ENCODE measurements at places on chromosomes 7 and 10.
A peak's percentile ranks its signal among the peaks of the same experiment; 100 is the strongest.

DNA sequence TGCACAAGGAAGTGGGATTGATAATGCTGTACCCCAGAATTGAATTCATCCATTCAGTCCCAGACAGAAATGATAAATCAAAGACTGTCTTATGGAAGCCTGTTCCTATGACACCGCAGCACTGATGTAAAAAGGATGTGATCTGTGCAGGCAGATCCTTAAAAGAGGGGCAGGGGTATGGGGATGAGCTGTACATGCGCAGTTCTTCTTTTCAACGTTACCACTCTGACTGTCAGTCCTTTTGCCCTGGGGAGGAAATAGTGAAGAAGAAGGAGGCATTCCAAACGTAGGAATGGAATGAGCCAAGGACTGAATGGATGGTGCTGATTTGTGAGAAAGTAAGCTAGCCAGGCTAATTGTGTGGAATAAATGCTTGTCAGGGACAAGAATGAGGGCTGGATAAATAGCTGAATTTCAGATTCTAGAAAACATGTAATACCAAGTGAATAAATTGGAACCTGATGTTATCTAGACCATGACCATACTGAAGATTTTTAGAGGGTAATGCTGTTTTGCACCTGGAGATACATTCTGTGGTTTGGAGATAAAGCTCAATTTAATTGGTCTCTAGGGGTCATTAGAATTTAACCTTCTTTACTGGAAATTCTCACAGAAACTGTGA, 509.3 kb downstream of the SORCS3 start:
- DNase-seq, result no peak

- no peak for DNase-seq
Observed at GRCh38 chr7:150311711-150312110, 11.4 kb upstream of the LRRC61 start.

DNA sequence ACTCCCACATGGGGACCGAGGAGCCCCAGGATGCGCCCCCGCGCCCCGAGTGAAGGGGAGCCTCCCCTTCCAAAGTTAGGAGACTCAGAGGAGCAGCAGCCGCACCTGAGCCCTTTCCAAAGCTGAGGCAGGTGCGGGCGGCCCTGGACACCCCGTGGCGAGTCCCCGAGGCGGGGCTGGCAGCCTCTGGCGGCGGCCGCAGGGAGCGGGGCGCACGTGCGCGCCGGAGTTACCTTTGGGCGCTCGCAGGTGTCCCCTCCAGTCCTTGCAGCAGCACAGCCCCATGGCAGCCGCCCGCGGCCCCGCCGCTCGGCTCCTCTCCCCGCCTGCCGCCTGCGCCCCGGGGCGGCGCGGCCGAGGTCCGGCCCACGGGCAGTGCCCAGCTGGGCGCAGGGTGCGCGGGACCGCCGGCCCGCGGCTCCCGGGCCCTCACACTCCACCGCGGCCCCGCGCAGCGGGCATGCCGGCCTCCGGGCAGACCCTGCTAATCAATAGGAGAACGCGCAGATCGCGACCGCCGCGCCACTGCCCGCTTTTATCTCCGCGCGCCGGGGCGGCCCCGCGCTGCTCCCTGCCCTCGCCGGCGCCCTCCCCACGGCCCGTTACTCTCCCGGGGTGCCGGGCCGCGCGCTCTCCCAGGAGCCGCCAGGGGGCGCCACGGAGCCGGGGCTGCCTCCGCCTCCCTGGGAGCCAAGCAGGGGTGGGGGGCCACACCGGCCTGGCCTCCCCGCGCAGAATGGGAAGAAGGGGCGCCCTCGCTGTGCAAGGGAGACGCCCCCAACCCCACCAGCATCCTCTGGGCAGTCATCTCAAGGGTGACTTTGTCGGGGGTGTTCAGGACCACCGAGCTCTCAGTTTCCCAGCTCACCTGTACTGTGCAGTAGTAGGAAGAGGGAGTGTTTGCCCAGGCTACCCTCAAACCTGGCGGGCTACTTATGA, 80.8 kb downstream of the ARHGAP22 start:
- DNase-seq, result no peak

DNA sequence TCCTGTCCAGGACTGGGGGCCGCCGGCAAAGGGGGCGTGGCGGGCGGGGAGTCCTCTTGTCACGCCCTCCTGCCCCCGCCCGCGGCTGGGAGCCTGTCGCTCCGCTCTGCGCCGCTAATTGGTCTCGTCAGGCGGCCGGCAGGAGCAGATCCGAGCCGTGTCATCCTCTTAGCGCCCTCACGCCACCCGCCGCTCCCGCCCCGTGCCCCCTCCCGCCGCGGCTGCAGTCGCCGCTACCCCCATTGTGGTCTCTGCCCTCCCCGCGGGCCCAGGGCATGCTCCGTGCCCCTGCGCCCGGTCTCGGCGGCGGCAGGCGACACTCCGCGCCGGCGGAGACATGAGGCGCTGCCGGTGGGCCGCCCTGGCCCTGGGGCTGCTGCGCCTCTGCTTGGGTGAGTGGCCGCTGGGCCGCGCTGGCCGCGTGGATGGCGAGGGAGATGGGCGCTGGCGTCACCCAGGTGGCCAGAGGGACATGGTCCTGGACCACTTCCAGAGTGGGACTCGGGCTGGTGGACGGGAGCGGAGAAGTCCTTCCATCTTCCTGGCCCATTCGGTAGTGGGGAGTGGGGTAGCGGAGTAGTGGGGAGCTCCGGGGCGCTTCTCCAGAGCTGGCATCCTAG, at the start of gene CDHR1:
Gene CDHR1, plus strand, starts transcription at position 114 of the 620 bp plus-strand sequence. Its CDS starts 224 bp downstream, at position 338.
- DNase-seq, result peak; percentile 54
